Stimulated activated naive CD4-positive, alpha-beta T cell (primary cell): ENCODE measurements at places on chromosomes 2 and 18.

DNA sequence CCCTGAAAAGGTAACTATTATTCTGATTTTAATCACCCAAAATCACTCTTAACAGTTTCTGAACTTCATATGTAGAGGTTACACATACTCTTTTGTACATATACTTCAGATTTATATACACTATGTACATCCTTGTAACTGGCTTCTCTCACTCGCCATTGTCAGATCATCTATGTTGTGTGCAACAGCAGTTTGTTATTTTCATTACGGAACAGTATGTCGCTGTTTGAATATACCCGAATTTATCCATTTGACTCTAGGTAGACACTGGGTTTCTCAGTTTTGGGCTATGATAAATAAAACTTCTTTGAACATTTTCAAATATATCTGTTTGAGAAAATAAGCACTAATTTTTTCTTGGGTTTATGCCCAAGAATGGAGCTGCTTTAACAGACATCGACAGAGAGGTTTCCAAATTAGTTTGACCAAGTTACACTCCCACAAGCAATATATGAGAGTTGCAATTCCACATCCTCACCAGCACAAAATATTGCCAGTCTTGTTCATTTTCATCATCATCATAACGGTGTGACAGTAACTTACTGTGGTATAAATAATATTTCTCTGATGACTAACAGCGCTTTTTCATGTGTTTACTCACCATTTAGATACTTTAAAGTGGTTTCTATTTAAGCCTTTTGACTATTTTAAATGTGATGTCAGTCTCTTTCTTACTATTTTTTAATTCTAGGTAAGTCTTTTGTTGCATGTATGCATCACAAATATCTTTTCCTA is 80.9 kb downstream of the SMC6 start:
- DNase-seq: no peak

DNA sequence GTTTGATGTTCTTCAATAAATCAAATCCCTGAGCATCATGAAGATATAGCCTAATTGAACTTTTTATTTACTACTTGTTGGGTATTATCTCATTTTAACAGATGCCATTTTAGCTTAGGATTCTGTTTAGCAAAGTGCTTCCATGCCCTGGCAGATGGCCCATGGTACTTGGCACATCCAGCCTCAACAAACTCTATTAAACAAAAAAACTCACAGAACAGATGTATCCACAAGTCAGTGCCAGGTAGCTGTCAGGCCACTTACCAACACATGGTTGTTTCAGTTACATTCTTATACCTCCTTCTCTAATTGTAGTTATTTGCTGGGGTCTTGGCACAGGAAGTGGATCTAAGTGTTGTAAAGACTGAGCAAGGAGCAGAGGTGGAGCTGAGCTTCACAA is 29.6 kb downstream of the GAD1 start:
- no peak for DNase-seq

DNA sequence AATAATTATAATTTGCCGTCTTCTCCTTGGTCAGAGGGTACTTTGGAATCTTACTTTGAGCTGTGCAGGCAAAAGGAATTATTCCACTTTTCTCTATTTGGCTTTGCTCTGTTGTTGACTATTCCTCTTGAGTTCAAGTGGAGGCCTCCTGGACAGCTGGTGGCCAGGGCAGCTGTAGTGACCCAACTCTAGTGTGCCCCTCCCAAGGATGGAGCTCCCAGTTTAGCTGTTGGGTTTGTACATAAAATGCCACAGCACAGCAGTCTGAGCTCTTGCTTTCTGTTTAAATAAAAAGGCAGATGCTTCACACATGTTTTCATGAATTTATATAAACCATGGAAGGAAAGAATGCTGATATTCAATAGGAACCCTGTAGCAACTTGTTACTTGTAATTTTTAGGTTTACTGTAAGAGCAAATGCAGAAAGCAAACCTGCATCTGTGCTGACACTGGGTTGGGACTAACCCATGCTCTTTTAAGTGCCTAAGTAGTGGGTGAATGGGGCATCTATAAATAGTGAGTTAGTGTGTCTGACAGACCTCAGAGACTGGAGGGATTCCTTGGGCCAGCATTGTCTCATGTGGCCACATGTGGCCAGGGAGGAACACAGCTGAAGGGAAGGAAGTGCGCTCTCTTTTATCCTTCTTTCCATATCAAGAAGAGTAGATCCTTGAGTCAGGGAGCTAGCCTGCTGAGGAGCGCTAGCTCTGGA is 121.8 kb downstream of the FHOD3 start:
- DNase-seq: no peak

DNA sequence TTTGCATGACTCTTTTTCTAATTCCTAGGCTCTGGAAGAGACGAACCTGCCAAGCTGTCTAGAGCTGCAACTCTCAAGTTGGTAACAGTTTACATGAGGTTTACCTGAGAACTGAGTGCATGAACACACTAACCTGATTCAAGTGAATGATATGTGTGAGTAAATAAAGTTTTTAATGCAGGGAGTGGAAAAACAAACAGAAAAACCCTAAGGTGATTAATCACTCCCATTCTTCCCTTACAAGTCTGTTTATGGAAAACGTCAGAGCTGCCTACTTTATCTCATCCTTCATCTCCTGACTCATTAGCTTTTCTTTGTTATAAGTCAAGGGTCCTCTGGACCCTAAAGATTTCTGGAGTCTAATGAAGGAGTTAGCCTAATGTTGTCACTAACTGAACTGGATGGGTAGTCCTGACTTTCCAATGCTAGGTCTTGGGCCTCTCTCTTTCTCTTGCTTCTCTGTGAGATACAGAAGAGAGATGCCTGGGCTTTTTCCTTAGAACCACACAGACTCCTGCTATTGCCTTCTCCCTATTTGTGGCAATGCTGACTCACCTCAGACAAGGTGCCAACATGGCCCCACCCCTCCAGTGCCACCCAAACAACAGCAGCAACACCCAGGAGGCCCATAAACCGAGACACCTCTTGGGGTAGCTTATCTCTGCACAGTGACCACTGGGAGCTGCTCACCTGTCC is 952.4 kb downstream of the EPHA4 start:
- no peak for DNase-seq

GRCh38 chr18:52670896-52671295 is 330.9 kb downstream of the DCC start:
- DNase-seq: no peak

GRCh38 chr2:38155-38554 is 8.2 kb downstream of the FAM110C start:
- no peak for DNase-seq

DNA sequence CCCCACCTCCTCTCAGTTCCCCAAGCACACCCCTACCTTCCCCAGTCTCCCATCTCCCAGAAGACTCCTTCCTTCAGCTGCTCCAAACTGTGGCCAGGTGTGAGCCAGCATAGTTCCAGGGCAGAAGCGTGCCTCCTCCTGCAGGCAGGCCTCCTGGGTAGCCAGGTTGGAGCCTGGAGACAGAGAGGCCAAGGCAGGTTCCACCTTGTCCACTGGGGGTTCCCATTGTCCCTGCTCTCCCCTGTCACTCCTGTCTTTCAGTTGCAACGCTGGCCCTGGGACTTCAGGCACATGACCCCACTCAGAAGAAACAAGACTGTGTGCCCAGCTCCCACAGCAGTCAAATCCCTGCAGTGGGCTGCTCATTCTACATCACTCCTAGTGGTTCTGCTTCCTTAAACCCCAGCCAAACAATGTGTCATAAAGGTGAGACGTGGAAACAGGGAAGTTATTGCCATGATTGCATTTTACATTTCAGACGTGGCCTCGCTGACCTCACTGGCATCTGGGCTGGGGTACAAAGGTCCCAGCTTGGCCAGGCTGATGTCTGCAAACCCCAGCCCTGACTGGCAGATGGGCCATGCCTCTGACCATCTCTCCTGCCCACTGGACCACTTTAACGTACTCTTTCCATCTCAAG is 96.5 kb upstream of the BOD1L2 start:
- DNase-seq: peak; percentile 3

DNA sequence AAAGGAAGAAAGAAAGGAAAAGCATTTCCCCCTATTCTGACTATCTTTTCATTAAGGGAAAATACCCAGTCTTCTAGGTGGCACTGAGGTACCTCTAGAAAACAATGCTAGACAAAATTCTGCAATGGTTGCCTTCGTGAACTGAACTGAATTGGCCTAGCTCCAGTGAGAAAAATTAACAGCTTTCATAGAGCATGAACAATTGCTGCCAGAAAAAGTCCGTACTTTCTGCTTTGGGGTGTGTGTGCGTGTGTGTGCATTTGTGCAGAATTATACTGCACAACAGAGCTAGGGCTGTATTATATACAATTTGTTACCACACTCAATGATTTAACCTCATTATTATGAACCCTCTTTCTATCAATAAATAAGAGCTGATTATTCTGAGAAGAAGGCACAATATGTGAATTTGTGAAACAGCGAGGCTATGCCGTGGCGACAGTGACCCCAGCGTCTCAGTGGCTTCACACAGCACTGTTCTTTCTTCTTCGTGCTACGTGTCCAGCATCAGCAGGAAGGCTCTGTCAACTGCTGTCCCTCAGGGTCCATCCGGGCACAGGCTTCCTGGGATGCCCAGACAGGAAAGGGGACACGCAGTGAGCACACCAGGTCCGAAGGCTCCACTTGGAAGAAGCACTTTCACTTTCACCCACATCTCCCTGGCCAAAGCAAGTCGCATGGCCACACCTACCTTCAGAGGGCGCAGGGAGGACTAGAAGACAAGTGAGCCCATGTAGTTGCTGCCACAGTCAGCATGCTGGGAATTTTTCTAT is 47.5 kb downstream of the PTGR3 start:
- peak; percentile 30 for DNase-seq

DNA sequence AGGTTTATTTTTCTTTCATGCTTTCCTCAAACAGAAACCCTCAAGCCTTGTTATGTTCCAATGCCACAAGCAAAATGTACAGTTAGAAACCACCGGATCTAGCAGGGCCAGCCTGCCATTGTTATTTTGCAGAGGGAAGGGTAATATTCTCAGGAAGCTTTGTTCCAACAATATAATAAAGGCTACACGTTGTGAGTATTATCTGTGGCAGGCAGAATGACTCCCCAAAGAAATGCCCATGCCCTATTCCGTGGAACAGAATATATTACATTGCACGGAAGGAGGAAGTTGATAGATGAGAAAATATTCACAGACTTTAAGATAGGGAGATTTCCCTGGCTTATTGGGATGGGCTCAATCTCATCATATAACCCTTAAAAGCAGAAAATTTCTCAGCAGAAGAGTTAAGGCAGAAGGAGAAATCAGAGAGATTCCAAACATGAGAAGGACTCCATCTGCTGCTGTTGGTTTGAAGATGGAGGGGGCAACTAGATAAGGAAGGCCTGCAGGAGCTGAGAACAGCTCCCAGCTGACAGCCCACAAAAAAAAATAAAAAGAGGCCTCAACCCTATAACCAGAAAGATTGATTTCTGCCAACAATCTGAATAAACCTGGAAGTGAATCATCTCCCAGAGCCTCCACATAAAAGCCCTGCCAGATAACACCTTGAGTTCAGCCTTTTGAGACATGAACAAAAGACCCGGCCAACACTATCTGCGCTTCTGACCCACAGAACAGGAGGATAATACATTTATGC is 466.6 kb downstream of the LPIN1 start:
- no peak for DNase-seq

- DNase-seq: no peak
These were observed 52.1 kb upstream of the ANKRD62 start for GRCh38 chr18:12041561-12041960.

- no peak for DNase-seq
These were observed 1.2 kb downstream of the ABHD3 start for GRCh38 chr18:21703241-21703820.

GRCh38 chr18:66533693-66534092 is 70.2 kb downstream of the CDH19 start:
- DNase-seq: no peak

DNA sequence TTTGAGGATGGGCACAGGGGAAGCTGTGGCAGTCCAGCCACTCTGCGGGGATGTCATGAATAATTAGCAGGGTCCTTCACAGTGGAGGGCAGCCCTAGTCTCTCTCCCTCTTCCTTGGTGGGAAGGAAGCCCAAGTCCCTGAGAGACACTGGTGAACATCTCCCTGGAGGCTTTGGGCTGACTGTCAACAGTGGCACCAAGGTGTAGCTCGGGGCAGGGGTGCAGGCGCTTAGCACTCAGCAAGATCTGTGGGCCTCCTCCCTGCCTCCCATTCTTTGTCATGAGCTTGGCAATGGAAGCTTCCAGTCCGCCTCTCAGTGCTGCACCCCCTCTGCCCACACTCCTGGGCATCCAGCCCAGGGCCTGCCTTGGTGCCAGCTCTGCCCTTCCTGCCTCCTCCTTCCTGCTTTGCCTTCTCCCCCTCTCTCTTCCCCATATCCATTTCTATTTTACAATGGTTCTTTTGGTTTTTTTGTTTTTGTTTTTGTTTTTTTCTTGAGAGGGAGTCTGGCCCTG is 59.4 kb downstream of the STEAP3 start:
- no peak for DNase-seq

GRCh38 chr18:67545681-67546080 is 29.2 kb upstream of the DSEL start:
- no peak for DNase-seq

DNA sequence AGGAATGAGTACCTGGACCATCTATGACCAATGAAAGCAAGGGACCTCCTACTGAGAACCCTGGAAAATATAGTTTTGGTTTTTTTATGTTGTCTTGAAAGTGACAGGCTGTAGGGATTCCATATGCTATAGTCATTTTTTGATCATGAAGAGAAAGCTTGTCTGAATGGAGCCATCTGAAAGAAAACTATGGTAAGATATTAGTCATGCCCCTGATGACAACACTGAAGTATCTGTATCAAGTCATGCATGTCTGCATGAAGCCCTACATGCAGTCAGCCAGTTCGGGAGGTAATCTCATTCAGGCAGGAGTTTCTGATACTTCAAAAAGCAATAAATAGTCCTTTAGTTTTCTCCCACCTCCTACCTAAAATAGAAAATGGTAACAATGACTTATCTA is 1042.0 kb downstream of the DPP10 start:
- DNase-seq: no peak

DNA sequence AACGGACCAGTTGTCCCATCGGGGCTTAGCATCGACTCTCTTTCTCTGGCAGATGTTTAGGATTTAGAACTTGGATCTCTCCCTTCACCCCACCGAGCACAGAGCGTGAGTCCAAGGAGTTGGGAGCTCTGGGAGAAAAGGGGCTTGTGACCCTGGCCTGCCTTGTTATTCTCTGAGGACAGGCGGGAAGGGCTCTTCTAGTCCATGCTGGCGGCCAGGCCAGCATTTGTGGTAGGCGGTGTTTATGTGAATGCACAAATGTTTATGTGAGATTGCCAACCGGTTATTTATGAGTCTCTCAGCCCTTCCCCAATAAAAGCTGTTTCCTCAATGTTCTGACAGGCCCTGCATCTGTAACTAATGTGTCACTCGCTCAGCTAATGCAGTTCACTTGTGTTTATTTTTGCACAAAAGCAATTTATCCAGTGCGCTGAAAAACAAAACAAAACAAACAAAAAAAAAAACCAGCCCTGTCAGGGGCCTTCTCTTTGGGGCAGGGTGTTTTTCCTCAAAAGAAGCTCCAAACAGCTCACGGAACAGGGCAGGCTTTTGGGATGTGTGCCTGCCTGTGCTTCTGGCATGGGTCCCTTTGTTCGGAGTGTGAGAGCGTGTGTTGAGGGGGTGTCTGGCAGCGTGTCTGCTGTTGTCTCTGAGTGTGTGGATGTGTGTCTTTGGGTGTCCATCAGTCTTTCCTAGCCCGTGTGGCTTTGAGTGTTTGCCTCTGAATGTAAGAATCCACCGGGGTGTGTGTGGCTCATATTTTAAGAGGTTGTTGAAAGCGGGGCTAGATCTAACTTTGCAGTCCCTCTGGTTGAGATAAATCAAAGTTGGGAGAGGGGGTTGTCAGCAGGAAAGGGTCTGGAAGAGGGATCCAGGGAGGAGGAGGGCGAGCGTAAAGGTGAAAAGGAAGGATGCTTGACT is 52.8 kb upstream of the HAAO start:
- DNase-seq: no peak

GRCh38 chr2:200447139-200447855 is 62.6 kb downstream of the KCTD18 start:
- DNase-seq: no peak
